ENCODE measurements at places on chromosomes 2 and 18. TPM values are rescaled to one million over a fixed set of nuclear protein-coding genes. Genes with fewer than 3 reads are reported as not detected.

DNA sequence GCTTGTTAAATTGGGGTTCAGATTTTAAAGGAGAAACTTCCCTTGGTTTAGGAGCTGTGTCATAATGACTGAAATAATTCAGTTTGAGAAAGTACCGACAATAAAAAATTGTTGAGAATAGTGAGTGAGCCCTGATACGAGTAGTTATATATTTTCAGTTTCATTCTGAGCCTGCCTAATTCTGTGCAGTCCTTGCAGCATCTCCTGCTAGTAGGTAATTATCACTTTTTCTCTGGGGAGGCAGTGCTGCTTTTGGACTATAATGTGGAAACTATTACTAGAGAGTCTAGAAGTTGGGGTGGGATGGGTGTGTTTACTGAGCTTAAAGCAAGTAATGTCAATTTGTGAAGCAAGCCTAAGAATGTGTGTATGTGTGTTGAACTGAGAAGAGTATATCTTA, 21.7 kb downstream of the ZNF638 start:
- DNase-seq: no peak

GRCh38 chr2:14557916-14558315, 74.6 kb upstream of the LRATD1 start:
- DNase-seq: no peak

DNA sequence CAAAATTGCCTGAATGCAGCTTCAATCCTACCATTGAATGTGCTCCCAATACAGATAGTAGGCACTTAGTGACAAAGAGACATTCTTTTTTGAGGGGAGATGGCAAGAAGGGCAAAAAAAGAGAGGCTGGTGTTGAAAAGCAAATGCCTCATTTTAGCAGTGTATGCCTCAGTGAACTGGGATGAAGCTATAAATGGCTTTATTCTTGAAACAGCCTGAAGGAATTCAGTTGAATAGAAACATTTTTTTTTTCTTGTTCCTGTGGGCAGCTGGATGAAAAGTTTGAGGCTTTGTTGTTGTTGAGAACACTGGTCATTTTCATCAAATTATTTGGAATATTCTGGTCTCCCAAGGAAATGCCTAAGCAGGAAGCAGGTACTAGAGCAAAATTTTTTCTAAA, 228.9 kb downstream of the RNF144A start:
- no peak for DNase-seq

GRCh38 chr2:176114930-176115625, 1.5 kb upstream of the HOXD10 start:
- no peak for DNase-seq

GRCh38 chr18:13725566-13726231, 659 bp downstream of the FAM210A start:
- DNase-seq: no peak

DNA sequence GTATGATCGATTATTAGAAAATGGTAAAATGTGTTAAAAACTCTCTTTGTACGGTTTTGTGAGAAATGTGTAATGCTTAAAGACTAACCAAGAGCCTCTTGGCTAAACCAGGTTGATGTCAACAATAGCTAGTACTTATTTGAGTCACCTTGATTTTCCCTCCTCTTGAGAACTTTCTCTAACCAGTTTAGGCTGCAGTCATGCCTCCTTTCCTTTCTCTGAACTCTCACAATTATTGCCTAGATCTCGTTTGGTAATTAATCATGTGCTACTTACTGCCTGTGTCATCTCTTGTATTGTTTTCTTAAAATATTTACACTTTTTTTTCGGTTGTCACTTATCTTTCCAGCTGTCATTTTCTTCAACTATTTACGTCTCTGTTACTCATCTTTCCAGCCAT, 1.1 kb upstream of the EPC2 start:
- DNase-seq: peak; percentile 13

The PMAIP1 gene
- total RNA-seq: 75.1 TPM

The HOXD9 gene
- total RNA-seq: 0.29 TPM

The KIAA2012 gene
- total RNA-seq: not detected

The SERPINB13 gene
- total RNA-seq: not detected

The ESPNL gene
- total RNA-seq: 8.5 TPM

The TUBB8B gene
- total RNA-seq: not detected

Data from myocyte (in vitro differentiated cells).